ENCODE measurements at places on chromosomes 5 and 9.

DNA sequence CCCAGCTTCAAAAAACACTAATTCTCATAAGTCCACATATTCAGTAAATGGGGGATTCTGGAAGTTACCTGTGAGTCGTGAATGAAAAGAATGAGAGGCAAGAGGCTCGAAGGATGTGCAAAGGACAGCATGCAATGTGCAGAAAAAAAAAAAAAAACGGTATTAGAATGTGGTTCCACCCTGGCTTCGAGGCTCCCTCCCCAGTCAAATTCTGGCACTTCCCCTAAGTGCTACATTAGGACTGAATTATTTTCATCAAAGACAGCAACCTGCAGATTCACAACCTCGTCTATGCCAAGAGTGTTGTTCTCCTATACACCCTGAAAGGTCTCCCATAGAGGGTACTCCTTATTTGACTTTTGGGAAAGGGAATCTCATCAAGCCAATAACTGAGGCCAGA is 16.5 kb downstream of the CAPSL start:
- no peak for DNase-seq

- no peak for DNase-seq
Observed at GRCh38 chr9:99079542-99079941, 25.4 kb upstream of the TGFBR1 start.

DNA sequence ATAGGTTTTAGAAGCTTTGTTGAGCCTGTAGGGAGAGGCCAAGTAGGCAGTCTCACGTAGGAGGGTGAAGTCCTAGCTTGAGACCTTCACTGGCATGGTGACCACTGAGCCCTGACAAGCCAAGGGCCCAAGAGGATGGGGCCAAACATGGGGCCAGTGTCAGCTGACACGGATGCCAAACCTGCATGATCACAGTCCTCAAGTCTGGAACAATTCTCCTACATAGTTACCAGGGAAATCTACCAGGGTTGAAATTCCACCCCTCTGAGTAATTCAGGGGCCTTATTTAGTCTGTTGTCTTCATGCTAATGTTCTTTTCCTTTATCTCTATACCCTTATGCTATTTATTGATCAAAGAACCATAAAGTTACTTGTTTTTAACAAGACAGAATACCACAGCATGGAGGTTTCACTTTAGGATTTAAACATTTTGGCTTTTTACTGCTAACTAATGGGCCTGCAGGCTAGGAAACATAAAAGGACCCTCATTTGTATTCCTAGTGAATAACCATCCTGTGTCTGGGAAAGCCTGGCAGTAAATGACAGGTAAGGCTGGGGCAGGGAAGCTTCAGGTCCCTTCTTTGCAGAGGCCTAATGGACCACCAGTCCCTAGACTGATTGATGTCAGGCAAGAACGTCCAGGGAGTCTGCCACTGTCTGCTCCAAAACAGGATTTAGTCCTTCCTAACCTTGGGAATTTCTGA is 140.8 kb downstream of the FGF1 start:
- DNase-seq, result peak; percentile 49

DNA sequence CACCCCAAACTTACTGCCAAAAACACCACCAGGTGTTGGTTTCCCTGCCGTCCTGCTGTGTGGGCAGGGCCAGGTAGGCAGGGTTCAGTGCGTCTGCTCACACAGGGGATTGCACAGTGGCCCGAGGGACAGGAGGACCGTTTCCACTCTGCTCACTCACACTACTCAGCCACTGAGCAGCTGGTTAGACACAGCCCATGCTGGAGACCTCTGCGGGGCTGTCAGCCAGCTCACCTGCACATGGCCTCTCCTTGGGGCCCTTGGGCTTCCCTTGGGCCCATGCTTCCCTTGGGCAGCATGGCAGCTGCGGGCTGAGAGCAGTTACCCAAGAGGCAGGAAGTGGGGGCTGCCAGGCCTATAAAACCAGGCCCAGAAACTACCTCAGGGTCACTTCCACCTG is 79.0 kb downstream of the SYK start:
- DNase-seq, result no peak

- no peak for DNase-seq
Observed at GRCh38 chr9:70058569-70059116, 15.0 kb downstream of the MAMDC2 start.

- no peak for DNase-seq
Observed at GRCh38 chr5:139652788-139653241, 4.7 kb downstream of the CXXC5 start.

DNA sequence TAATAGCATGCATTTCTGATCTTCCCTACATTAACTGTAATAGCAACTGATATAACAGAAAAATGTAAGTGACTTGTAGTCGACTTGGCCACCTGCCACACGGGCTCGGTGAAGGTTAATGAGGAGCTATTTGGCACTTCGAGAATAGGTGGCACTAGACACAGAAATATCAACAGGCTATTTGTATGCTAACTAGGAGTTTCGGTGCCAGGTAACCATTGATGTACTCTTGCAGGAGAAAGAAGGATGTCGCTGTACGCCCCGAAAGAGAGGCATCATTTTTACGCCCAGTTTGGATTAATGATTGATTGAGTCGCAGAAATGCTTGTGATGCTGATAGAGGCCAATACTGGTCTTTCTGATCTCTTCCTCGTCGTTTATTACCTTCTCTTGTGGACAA is 516 bp upstream of the DMRT2 start:
- no peak for DNase-seq

- DNase-seq, result no peak
Observed at GRCh38 chr9:133955821-133956411, 36.2 kb downstream of the VAV2 start.

GRCh38 chr9:116628716-116629115 is 58.4 kb upstream of the TRIM32 start:
- no peak for DNase-seq

Measured in SJSA1 (cell line).